ENCODE measurements at places on chromosomes 2 and 18.

- DNase-seq, result no peak
Observed at GRCh38 chr2:196170213-196170605, 1.2 kb downstream of the STK17B start.

DNA sequence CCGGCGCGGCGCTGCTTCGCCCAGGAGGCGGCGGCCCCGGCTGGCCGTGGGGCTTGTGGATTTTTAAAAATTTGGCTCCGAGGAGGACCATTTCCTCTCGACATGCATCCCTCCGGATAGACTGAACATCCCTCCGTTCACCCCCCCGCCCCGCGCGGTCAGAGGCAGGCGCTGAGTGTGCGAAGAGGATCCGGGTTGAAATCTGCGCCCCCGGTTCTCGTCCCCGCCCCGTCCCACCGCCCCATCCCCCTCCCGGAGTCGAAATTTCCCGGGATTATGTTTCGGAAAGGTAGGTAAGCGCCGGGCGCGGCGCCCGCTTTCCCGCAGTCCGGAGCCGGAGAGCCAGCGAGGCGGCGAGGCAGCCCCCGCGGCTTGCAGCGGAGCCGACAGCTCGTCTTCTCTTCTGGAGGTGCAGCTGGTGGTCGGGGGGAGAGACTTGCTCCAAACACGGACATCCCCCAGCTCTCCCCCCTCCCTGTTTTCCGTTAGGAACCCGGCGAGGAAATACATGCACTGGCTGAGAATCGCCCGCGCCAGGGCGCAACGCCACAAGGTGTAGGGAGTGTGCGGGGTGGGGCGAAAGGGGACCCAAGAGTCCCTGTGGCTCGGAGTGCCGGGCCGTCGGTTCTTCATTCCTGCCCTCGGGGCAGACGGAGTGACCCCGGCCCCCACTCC lies at the start of gene PRKCE:
Gene PRKCE (plus strand): TSS at position 261 of the 675 bp plus-strand sequence.
- DNase-seq, result peak; percentile 38

GRCh38 chr2:232668805-232669444 lies 28.2 kb upstream of the GIGYF2 start:
- no peak for DNase-seq

DNA sequence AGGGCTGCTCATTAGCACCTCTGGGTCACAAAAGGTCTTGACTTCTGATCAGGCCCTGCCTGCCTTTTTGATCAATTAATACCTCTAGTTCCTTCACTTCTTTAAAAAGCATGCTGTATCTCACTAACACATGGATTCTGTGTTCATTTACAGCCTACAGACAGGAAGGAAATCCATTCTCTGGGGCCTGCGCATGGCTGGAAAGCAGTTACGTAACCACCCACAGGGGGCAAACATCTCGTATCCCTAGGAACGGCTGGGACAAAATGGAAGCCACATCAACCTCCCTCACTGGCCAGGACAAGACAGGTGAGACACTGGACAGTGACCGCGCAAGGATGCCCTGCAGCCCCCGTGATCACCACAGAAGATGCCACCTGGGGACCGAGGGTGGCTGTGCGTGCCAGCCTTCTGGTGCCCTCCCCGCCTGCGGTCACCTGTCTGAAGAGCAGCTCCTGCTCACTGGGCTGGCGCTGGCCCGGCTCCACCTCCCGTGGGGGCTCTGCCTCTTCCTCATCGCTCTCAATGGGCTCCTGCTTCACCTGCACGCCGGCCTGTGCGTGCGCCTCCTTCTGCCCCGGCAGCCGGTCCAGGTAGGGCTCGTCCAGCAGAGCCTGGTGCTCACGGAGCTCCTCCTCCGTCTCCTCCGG lies 266.9 kb downstream of the TWIST2 start:
- no peak for DNase-seq

DNA sequence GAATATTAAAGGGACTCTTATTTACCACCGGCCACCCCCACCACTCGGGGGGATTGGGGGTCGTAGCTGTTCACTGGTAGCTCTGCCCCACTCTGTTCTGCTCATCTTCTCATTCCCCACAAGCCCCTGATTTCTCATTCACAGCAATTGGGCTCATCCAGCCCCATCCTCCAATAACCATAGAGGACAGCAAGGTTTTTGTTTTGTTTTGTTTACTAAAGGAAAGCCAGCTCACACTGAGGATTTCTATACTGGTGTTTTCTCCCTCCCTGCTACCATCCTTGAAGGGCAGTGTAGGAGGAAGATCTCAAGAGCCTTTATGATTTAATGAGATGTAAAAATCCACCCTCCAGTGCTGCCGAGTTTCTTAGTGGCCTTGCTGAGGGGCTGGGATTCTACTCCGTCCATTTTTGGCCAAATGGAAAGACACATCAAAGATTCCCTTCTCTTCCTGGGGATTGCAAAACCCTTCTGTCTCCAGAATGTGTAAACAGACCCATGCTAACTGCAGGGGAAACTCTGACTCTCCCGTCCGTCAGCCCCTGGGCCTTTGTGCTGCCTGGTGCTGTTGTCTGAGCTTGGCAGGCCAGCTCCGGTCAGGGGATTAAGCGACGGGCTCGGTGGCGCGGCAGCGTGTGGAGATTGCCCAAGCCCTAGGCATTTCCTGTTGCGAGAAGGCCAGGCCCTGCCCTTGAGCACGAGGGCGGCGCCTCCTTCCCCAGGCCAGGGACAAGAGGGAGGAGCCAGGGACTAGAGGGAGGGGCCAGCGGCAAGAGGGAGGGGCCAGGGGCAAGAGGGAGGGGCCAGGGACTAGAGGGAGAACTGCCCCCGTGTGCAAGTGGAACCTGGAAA lies 165.0 kb downstream of the ANTXR1 start:
- DNase-seq, result no peak

- DNase-seq, result no peak
Observed at GRCh38 chr2:61784643-61785042, 69.2 kb downstream of the FAM161A start.

DNA sequence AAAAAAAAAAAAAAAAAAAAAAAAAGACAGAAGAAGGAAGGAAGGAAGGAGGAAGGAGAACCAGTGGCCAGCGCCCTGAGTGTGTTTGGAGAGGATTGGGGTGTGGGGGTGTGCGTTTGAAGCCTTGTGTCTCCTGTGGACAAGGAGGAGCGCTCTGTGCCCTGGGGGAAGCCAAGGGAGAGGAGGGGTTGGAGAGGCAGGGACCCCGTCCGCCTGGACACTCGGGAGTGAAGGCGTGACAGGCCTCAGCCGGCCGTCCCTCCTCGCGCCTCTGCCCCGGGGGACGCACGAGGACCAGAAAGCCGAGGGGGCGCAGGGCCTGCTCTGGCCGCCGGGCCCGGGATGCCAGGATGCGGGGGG lies 44.9 kb downstream of the SERTAD2 start:
- DNase-seq, result no peak

DNA sequence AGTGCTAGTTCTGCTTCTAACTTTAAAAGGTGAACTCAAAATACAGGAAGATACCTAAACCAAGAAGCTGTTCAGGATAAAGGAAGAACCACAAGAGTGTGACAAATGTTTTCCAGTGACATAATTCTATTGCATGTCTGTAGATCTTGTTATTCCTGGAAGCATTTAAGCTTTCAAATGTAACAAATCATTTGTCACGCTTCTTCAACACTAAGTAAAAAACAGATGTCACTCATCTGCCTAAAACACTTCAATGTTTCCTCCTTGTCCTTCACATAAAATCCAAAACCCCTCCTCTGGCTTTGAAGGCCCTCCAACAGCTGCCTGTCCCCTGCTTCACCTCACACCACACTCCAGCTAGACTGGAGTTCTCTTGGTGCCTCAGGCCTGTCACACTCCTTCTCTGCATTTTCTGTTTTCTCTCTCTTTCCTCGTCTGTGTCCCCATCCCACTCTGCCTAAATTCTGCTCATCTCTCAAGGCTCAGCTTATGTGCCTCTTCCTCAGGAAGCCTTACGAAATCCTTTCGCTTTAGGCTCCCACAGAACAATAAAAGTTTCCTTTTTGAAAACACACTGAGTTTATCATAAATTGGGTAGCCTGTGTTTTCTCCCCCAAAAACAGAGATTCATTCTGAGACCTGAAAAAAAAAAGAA lies 6.4 kb upstream of the CLEC4F start:
- DNase-seq, result no peak

- no peak for DNase-seq
Observed at GRCh38 chr2:236449167-236449761, 120.4 kb upstream of the ACKR3 start.

- no peak for DNase-seq
Observed at GRCh38 chr2:115285416-115285815, 843.0 kb downstream of the DPP10 start.

All from stimulated activated CD8-positive, alpha-beta memory T cell treated with anti-CD3 and anti-CD28 coated beads, Interleukin-4, amount 100 ng/mL, for 24 hours (primary cell).